ENCODE measurements at places on chromosomes 1 and 21. TPM values are rescaled to one million over a fixed set of nuclear protein-coding genes. Genes with fewer than 3 reads are reported as not detected.
A peak's percentile ranks its signal among the peaks of the same experiment; 100 is the strongest.

TNFRSF14 gene
- total RNA-seq, result 16.0 TPM

BRDT gene
- not detected for total RNA-seq

MROH9 gene
- not detected for total RNA-seq

GPR61 gene
- total RNA-seq, result 0.32 TPM

CYP4A22 gene
- total RNA-seq, result 0.16 TPM

OR2M5 gene
- total RNA-seq, result not detected

DNA sequence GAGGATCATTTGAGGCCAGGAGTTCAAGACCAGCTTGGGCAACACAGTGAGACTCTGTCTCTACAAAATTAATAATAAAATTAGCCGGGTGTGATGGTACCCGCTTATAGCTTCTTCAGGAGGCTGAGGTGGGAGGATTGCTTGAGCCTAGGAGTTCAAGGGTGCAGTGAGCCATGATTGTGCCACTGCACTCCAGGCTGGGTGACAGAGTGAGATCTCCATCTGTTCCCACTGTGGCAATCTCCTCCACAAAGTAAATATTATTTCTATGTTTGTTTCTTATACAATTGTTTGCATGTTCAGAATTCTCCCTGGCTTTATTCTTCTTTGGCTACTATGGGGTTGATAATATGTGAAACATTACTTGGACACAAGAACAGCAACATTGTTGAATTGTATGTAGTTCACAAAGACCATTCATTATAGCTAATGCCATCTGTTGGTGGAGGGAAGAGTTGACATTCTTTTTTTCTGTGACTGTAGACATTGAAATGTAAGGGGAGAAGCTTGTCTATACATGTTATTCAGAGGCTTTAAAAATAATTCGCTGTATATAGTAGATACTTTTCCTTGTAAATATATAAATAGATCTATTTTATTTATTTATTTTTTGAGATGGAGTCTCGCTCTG lies 47.8 kb upstream of the SRSF10 start:
- DNase-seq, result no peak

GRCh38 chr1:13723810-13724209 lies 23.8 kb downstream of the PRDM2 start:
- no peak for DNase-seq

GRCh38 chr1:71196685-71197084 lies 115.8 kb upstream of the ZRANB2 start:
- DNase-seq, result no peak

- no peak for DNase-seq
These were observed 3.7 kb upstream of the DIPK1A start for GRCh38 chr1:92964998-92965397.

DNA sequence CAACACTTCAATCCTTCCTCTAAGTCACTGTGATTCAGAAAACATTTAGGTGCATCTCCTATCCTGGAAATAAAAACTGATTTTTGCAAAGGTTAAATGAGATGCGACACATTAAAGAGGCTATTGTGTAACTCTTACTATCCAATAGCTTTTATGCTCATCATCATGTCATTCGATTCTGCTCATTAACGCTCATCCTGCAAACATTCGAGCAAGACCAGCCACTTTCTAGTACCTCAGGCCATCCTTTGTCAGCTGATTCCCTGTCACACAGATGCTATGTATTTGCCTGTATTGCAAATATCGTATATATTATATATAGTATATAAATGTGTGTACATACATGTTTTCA lies 131.6 kb downstream of the TLR5 start:
- DNase-seq, result no peak

GRCh38 chr1:48208652-48209051 lies 13.9 kb upstream of the SLC5A9 start:
- no peak for DNase-seq

- DNase-seq, result no peak
These were observed 22.9 kb upstream of the IKBKE start for GRCh38 chr1:206447422-206447765.

- peak; percentile 53 for DNase-seq
These were observed 1.7 kb upstream of the KIF26B start for GRCh38 chr1:245153081-245153551.

DNA sequence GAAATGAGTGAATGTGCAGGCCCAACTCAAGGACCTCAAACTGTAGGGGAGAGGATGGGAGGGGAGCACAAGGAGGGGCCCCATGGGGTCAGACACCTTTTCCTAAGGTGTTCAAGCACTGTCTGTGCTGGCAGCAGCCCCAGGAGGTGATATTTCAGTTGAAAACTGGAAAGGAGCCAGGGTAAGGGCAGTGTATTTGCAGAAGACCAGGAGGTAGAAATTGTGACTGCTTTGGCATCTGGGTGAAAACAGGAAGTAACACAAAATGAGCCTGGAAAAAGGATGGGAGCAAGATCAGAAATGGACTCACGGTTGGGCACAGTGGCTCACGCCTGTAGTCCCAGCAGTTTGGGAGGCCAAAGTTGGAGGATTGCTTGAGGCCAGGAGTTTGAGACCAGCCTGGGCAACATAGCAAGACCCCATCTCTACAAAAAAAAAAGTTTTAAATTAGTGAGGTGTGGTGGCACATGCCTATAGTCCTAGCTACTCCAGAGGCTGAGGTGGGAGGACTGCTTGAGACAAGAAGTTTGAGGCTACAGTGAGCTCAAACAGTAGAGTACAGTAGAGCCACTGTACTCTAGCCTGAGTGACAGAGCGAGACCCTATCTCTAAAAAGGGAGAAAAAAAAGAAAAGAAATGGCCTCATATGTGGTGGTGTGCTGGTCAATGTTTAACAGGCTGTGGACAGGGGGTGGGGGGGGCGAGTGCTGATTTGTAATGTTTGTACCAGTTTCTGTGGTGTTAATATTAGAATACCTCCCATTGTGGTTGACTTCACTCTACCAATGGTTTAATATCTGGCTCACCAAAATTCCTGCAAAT lies 76.2 kb upstream of the ANGPTL1 start:
- no peak for DNase-seq

DNA sequence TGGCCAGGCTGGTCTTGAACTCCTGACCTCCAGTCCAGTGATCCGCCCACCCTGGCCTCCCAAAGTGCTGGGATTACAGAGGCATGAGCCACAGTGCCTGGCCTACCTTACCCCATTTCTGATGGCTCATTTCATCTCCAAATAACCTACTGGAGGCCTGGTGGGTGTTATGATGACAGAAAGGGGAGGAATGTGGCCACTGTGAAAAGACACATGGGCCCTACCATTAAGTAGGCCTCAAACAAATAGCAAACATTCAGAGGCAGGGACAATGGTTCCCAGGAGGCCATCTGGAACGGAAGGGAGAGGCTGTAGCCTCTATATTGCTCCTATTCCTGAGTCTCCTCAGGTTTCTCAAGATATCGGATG lies 932 bp upstream of the FCRLA start:
- DNase-seq, result no peak

DNA sequence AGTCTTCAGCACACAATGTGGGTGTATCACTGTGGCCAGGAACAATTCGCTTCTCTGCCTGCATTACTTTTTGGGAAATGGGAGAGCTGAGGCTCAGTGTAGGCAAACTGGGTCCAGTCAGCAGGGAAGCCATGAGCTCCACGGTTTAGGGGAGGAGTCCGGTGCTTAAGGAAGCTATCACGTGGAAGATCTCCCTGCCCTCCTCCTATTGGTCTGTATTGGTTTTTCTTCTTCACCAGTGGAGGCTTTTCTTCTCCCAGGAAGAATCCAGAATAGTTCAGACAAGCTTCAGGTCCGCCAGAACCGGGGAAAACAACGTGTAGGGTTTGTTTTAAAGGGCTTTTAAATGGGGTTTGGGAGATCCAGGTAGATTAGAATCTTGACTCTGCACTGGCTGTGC lies 156.2 kb upstream of the CAMK1G start:
- DNase-seq, result no peak

GRCh38 chr1:24770881-24771280 lies 25.6 kb downstream of the CLIC4 start:
- DNase-seq, result no peak

- DNase-seq, result no peak
These were observed 479 bp downstream of the RGS16 start for GRCh38 chr1:182603646-182604174.

GRCh38 chr1:99306644-99307043 lies 42.4 kb downstream of the PLPPR4 start:
- no peak for DNase-seq

GRCh38 chr21:37737996-37738395 lies 178.3 kb downstream of the KCNJ6 start:
- no peak for DNase-seq

DNA sequence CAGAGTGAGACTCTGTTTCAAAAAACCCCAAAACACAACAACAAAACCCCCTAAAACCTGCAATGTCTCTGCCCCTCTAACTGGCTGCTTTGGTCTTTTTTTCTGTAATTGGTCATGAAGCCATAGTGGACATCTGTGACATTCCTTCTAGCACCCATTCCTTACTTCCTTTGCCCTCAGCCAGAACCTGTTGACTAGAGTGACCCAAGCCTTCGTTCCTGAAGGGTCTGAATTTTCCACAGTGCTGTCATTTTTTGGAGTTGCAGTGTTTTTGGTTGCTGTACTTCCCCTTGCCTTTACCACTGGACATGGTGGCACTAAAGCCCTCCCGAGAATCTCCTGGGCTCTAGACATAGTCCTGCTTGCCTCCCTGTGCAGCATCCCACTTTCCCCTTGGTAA lies 48.5 kb upstream of the LIN9 start:
- DNase-seq, result no peak

- no peak for DNase-seq
These were observed 93.1 kb upstream of the RUNX1 start for GRCh38 chr21:35142036-35142815.
